ENCODE measurements at places on chromosomes 7 and 10.

DNA sequence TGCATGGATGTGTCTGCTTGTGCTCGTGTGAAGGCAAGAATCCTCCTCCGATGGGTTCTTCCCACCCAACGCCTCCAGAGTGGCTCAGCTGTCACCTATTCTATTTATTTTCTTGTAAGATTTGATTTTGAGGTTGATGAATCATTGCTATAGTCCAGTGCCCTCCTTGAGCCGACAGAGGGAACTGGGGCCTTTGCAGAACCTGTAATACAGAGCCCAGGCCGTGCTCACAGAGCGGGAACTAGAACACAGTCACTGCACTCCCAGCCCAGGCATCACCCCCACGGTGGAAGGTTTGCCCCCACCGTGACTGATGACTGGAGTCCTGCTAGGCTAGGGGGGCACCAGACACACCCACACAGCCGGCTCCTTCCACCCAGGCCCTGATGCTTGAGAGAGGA lies 2.0 kb downstream of the RARRES2 start:
- no peak for DNase-seq

- no peak for DNase-seq
Measured at GRCh38 chr10:5078547-5079180, 15.6 kb upstream of the AKR1C3 start.

DNA sequence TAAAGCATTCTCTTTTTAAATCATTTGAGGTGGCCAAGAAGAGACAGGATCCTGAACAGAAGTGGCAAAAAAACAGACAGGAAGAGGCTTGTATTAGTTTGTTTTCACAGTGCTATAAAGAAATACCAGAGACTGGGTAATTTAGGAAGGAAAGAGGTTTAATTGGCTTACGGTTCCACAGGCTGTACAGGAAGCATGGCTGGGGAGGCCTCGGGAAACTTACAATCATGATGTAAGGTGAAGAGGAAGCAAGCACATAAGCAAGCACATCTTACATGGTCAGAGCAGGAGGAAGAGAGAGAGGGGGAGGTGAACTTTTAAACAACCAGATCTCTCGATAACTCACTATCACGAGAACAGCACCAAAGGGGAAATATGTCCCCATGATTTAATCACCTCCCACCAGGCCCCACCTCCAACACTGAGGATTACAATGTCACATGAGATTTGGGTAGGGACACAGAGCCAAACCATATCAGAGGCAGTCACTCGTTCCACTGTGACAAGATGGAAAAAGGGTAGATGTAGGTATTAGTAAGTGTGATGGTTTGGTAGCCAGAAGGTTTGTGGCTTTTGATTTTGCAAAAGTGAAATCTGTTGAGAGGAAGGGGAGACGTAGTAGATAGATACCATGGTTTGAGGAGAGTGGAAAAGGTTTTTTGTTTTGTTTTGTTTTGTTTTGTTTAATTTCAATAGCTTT lies 5.1 kb downstream of the MSRB2 start:
- no peak for DNase-seq

DNA sequence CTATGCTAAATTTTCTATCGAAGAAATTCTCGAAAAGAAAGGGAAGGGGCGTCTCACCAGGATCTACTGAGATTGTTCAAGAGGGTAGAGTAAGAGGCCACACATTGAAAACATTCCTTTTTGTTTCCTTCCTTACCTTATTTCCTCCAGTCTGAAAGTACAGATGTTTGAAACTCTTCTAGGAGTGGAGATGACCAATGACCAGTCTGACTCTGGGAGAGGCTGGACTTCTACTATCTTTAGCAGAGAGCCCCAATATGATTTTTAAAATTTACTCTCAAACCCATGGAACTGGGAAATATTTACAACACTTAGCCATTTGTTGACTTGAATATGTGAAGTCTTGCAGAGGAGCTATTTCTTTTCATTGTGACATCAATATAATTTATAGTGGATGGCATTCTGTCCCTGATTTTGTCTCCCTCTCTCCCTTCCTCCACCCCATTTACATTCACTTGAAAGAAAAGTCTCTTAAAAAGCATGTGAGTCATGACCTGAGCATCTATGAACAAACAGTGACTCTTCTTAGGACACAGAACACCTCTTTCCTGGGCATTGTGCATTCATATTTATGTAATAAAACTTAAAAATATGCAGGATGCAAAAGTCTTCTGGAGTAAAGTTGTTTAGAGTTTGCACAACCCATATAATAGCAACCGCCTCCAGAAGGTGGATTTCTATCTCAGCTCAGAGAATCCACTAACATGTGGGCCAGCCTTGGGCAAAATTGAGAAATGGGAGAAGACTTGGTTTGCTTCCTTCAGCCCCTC lies 31.2 kb upstream of the BMPER start:
- no peak for DNase-seq

DNA sequence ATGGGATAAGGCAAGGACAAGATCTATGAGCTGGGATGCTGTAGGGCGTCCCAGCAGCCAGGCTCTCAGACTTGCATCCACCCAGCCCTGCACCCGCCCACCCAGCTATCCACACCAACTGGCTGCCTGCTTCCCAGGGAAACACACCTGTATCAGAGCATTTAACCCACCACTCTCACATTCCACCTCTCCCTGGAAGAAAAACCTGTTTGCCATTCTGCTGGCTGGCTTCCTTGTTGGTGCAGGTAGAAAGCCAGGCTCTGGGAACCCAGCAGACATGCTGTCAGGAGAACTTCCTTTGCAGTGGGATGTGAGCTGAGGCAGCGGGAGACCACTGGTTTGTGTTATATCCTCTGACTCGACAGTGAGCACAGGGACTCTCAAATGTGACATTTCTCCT lies 67.0 kb downstream of the FAM241B start:
- DNase-seq: no peak

DNA sequence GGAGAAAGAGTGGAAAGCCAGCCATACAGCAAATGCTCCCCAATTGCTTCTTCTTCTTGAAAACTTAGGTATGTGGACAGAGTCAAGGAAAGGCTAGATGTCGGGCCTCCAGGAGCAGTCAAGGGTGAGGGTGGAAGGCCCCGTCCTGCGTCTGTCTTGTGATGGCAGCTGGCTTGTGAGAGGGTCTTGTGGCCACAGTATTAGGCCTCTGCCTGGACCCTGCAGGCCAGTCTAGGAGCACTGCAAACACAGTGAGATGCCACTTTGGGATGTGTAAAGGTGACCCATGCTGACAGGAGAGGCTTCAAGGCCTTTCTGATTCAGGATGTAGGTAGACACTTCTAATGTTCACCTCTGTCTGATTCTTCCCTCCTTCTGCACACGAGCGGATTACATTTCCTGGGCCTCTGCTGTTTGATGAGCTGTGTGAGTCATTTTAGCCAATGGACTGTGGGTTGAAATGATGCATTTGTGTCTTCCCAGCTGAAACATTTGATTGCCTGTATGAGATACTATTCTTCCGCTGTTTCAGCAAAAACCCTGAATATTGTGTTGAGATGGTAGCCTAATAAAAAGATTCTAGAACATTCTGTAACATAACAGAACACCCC lies 135.4 kb downstream of the EMX2 start:
- no peak for DNase-seq

DNA sequence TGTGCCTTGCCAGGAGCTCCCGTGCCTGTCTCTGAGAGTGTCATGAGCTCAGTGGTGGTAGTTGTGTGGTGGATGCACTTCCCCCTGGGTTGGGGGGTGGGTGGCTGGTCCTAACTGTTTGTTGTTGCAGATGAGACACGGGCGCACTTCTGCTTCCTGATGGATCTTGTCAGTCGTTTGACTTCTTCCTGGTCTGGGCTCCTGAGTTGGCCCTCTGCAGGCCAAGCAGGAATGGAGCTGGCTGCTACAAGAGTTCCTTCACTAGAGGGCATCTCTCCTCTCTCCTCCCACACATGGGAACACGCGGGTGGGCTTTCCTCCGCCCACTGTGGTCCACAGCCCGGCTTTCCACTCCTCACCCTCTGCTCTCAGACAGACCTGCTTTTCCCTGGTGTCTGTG lies 82.0 kb downstream of the BMS1 start:
- DNase-seq: no peak

- DNase-seq: no peak
Measured at GRCh38 chr7:101740981-101741725, 76.3 kb upstream of the CUX1 start.

- no peak for DNase-seq
Measured at GRCh38 chr10:61798713-61799112, 102.8 kb upstream of the ARID5B start.

GRCh38 chr7:149414745-149415390 lies 46.0 kb downstream of the ZNF777 start:
- DNase-seq: peak; percentile 8

DNA sequence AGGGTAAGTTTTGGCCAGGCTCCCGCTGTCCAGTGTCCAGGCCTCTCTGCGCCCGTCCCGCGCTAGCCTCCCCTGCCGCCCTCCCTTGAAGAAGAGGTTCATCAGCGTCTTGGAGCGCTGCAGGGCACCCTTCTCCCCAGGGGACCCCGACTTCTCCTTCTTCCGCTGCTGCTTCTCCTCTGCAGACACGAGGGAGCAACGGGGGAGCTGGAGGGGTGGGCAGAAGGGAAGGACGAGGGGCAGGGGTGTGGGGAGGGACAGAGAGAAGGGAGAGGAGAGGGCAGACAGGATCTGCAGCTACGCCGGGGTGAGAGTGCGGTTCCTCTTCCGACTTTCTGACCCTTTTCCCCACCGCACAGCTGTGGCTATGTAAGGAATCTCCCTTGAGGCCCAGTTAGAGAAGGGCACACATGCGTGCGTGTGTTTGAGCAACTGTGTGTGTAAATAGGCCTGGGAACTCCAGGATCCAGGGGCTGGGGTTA lies 12.8 kb downstream of the PDZD7 start:
- no peak for DNase-seq

DNA sequence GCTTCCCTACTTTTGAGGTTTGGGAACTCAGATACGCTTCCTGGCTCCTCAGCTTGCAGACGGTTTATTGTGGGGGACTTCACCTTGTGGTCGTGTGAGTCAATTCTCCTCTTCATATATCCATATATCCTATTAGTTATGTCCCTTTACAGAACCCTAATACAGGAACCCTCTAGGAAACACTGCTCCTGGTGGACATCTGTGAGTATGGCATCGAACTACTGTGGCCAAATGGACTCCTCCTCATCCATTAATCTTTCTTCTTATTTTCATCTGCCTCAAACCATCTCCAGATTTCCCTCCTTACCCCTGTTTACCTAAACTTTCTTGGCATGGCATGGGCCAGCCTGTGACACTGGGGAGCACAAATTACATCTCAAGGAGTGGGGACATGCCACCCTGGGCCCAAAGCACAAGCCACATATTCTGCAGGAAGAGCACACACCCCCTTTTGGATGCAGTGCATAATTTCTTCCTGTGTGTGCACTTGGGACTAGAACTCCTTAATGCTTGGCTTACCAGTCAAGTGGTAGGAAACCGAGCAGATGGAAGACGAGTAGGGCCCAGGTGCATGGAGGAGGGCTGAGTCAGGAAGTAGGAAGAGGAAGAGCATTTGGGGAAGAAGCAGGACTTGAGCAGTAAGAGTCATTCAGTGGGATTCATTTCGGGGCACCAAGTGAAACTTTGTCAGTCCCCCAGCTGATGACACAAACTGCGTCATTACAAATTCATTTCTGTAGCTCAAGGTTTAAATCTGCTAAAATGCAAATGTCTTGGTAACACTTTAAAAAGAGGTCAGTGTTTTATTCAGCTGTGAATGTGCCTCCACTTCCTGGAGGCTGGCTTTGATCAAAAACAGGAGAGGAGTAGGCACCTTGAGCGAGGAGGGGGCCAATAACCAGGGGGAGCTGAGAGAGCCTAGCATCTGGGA lies 80.8 kb upstream of the PLXNA4 start:
- DNase-seq: no peak

Data from stimulated activated CD4-positive, alpha-beta T cell treated with anti-CD3 and anti-CD28 coated beads, Interleukin-15, amount 100 ng/mL, for 48 hours (primary cell).